Myocyte (in vitro differentiated cells): ENCODE measurements at places on chromosomes 3 and 15. TPM values are rescaled to one million over a fixed set of nuclear protein-coding genes. Genes with fewer than 3 reads are reported as not detected.

JMJD7 gene
- 9.4 and 12.4 TPM in 2 replicates for total RNA-seq

- no peak for DNase-seq
Measured at GRCh38 chr15:91022832-91023129, 387 bp upstream of the VPS33B start.

FSTL1 gene
- total RNA-seq: 157 and 193 TPM in 2 replicates

GADL1 gene
- total RNA-seq: 2.1 and 2.6 TPM in 2 replicates

- DNase-seq: no peak
Measured at GRCh38 chr3:117128872-117129271, 419.3 kb downstream of the TUSC7 start.

GRCh38 chr15:66165856-66166255 is 87.7 kb downstream of the MEGF11 start:
- DNase-seq: no peak

DNA sequence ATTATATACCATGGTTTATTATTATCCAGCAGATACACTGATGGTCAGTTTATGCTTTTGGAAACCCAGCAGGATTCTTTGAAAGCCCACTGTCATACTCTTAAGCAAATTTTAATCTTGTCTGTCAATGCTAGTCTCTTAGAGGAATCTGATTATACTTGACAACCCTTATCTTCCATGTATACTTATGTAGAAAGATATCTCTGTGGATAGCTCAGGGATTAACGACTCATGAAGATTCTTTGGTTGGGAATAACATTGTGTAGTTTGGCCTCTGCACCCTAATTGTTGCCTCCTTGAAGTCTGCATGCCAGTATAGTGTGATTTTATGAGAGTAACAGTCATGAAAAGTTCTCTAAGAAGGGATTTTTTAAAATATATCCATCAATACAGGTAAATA is 33.0 kb downstream of the FILIP1L start:
- no peak for DNase-seq

CLDN18 gene
- not detected in 2 replicates for total RNA-seq

ZNF445 gene
- total RNA-seq: 8.6 and 10.4 TPM in 2 replicates

DNA sequence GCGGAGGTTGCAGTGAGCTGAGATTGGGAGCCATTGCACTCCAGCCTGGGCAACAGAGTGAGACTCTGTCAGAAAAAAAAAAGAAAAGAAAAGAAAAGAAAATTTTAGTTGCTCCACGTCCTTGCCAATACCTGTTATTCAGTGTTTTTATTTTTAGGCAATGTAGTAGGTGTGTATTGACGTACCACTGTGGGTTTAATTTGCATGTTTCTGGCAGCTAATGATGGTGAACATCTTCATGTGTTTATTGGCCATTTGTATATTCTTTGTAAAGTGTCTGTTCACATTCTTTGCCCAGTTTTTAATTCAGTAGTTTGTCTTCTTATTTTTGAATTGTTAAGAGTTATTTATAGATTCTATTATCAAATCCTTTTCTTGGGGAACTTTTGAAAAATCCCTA is 38.1 kb upstream of the GCSAM start:
- no peak for DNase-seq

DNA sequence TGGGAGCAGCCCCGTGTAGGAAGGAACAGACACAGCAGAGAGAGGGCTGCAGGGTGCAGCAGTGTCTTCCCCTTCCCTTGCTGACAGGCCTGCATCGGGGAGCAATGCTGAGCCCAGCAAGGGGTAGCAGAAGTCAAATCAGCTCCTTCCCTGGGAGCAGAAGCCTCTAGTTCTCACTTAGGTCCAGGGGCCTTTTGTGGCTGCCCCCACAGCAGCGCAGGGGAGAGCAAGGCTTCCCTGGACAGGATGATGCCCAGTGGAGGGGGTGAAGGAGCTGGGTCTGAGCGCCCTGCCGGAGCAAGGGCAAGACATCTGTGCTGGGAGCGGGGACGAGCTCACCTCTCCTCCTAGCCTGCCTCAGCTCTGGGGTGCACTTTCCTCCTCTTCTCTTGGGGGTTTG is 827 bp downstream of the PLCB2 start:
- no peak for DNase-seq

GRCh38 chr3:136194409-136195257 is 1.5 kb downstream of the MSL2 start:
- peak; percentile 33 for DNase-seq
